ENCODE measurements at places on chromosomes 7 and 10. TPM values are rescaled to one million over a fixed set of nuclear protein-coding genes. Genes with fewer than 3 reads are reported as not detected.

GRCh38 chr7:123641901-123642300 is 13.8 kb upstream of the LMOD2 start:
- no peak for DNase-seq

- no peak for DNase-seq
Observed at GRCh38 chr10:34176351-34176750, 638.7 kb downstream of the PARD3 start.

DNA sequence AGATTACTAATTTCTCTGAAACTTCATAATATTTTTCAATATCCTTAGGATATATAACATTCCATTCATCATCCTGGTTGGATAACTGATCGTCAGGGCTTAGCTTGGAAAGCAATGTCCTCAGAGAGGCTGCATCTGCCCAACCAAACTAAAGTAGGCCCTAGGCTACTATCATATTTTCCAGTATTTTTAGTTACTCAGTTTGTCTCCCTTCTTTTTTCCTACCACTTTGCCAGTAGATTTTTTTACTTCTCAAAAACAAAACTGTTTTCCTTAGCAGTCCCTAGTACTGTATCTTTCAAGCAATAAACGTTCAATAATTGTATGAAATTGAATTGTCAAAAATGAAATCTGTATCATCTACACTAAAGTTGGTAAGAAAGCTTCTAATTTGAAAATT is 452.0 kb downstream of the TFEC start:
- DNase-seq = no peak

DNA sequence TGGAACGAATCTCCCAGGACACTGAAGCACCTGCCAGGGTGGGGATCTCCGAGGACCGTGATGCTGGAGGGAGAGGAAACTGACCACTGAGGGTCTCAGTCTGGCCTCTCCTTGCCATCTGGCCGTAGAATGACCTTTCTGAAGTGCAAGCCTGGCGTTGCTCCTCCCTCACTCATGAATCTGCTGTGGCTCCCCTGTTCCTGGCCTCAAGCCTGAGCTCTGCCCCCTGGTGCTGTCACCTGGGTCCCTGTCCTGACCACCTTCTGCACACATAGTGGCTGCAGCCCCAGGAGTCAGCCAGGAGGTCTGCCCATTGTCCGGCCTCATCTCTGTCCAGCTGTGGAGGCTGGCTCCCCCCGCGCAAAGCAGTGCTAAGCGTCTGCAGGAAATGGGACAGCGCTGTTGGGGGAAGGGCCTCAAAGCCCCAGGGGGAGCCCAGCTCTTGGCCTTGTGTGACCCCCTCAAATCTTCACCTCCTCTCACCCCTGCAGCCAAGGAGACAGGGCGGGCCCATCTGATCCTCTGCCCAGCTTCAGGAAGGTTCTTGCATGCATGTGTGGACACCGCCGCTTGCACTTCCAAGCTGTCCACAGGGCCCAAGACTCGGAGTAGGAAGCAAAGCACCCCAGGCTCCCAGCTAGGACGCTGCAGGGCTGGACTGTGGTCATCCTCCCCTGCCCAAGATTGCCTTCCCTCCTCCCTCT is 65.7 kb downstream of the MYL10 start:
- DNase-seq = no peak

Gene BEND7
- total RNA-seq = 8.1 TPM

Gene BBIP1
- 43.3 TPM for total RNA-seq

- DNase-seq = no peak
Observed at GRCh38 chr10:44883593-44884331, 27.4 kb upstream of the TMEM72 start.
